ENCODE measurements at places on chromosomes 11 and 22.

DNA sequence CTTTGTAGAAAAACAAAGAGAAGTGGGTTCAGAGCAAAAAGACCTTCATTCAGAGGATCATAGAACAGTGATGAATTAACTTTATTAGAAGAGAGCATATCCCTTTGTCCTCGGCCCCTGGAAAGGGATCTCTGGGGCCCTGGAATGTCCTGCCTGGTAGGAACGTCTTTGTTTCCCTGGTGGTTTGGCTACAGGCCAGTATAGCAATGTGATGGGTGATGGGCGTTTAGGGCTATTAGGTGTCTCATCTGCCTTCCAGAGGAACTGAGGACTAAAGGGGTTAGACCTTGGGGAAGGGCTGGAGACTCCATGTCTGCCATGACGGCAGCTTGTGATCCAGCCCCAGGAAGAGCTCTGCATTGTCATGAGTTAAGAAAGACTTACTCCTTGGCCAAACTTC is 9.1 kb downstream of the APOL4 start:
- H3K4me1 ChIP-seq = peaks cover 15% of the 10 kb centered on the region
- no peak overlapping the region for H3K4me3 ChIP-seq
- no peak overlapping the region for H3K27ac ChIP-seq
- H3K36me3 ChIP-seq = no peaks in the 10 kb centered on the region

GRCh38 chr11:112025707-112026106 is 499 bp downstream of the DLAT start:
- H3K4me3 ChIP-seq = peak overlapping the region; percentile 66
- no peak for DNase-seq
- no peaks in the 10 kb centered on the region for H3K27me3 ChIP-seq

DNA sequence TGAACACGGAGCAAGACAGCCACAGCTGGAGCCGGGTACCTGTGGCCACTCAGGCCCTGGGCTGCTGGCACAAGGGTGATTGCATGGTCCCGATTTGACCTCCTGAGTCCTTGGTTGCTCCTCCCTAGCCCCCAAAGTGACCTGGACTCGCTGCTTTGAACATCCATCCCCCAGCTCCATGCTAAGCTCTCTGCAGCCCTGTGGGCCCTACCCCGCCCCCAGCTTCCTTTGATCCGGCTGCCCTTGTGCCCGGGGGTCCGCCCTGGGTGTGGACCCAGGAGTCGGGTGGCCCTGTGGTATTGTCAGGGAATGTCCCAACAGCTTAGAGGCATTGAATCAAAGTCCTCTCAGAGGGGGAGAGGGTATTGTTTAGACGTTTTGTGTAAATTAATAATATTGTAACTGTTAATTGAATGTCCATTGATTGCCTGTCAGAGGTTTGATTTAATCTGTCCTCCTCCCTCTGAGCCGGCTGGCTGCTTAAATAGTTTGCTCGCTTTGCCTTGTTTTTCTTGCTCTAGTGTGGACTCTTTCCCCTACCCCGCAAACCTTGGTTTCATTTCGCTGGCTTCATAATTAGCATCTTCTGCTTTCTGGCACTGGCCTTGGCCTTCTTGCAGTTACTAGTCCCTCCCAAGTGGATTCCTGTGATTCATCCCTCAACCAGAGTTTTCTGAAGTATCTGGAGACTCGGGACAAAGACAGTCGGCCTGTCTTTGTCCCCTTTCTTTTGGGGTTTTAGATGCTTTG is 20.7 kb downstream of the GRIK4 start:
- no peak for DNase-seq
- no peaks in the 10 kb centered on the region for H3K36me3 ChIP-seq
- H3K27me3 ChIP-seq = no peaks in the 10 kb centered on the region
- peaks cover 24% of the 10 kb centered on the region for H3K4me1 ChIP-seq
- no peak overlapping the region for H3K27ac ChIP-seq
- no peak overlapping the region for H3K4me3 ChIP-seq

- DNase-seq = no peak
- H3K27ac ChIP-seq = no peak overlapping the region
- H3K4me1 ChIP-seq = peaks cover 19% of the 10 kb centered on the region
- no peaks in the 10 kb centered on the region for H3K36me3 ChIP-seq
- no peak overlapping the region for H3K4me3 ChIP-seq
Observed at GRCh38 chr11:67600324-67601029, 6.3 kb upstream of the NDUFV1 start.

DNA sequence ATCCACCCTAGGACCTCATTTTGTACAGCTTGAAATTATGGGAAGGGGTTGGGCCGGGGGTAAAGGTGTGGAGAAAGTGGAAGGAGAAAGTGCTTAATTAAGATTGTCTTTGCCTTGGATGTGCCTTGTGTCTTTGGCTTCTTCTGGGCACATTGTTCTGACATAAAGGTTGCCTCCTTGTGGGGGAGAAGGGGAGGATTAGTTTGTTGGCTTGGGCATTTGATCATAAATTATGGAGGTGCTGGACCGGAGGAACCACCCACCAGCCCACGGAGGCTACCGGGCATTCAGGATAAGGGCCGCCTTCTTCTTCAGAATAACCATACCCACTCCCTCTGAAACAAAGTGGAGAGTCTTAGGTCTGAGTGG is 1.3 kb downstream of the PAFAH1B2 start:
- peaks cover 7% of the 10 kb centered on the region for H3K36me3 ChIP-seq
- peak overlapping the region; percentile 95 for H3K4me3 ChIP-seq
- H3K27me3 ChIP-seq = no peaks in the 10 kb centered on the region
- no peak overlapping the region for H3K27ac ChIP-seq
- peaks cover 9% of the 10 kb centered on the region for H3K4me1 ChIP-seq

- no peak overlapping the region for H3K4me3 ChIP-seq
- H3K27me3 ChIP-seq = peaks cover 12% of the 10 kb centered on the region
- no peaks in the 10 kb centered on the region for H3K4me1 ChIP-seq
- H3K36me3 ChIP-seq = no peaks in the 10 kb centered on the region
Observed at GRCh38 chr11:30107899-30108298, 91.1 kb upstream of the KCNA4 start.

DNA sequence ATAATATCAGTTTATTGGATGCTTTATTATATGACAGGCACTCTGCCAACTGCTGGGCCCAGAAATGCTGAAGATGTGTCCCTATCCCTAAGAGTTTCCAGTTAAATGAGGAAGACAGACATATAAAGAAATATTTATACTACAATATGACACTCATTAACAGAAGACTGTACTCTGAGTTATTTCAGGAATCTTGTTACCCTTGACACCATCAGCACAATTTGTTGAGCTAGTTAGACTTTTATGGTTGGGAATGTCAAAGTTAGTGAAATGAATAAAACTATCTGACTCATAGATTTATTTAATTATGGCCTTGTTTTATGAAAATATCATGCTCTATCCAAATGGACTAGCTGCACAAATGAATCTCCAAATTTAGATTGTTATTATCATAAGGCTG is 25.6 kb upstream of the MSANTD4 start:
- no peak overlapping the region for H3K27ac ChIP-seq
- H3K4me1 ChIP-seq = no peaks in the 10 kb centered on the region
- DNase-seq = no peak
- H3K27me3 ChIP-seq = no peaks in the 10 kb centered on the region

DNA sequence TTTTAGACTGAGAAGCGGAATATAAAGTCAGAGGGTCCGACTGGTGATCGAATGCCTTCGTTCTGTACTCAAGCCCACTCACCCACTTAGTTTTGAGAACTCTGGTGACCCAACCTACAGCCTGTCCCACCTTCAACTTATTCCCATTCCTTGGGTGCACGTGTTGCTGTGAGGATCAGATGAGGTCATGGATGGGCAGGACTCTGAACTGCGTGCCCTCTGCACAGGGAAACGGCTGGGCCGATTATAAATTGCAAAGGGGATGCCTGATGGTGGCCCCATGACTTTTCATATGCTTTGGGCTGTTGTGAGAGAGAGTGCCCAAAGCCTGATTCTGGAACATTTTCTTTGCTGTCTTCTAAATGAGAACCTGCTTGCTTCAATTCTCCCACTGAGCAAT is 16.0 kb upstream of the EHF start:
- no peaks in the 10 kb centered on the region for H3K27me3 ChIP-seq
- no peak overlapping the region for H3K27ac ChIP-seq
- H3K4me3 ChIP-seq = no peak overlapping the region
- no peaks in the 10 kb centered on the region for H3K36me3 ChIP-seq
- peaks cover 8% of the 10 kb centered on the region for H3K4me1 ChIP-seq

Measured in neural progenitor cell (in vitro differentiated cells).